ENCODE measurements at places on chromosomes 13 and 19.

- peak; percentile 15 for DNase-seq
These were observed 983 bp downstream of the ITM2B start for GRCh38 chr13:48233889-48234488.

DNA sequence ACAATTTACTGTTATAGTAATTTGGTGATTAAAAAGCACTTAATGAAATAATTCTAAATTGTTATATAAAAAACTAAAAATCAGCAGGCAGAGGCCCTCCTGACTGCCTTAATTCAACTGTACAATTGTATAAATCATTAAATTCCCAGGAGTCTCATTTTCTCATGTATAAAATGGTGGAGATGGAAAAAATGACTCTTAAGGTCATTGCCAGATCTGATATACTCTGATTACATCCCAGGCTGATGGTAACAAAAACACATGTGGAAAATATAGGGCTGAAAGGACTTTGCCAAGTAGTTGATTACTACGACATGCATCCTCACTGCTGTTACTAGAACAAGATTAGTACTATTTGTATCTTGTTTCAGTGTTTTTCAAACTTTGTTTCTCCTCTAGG is 1020.0 kb upstream of the SLC10A2 start:
- DNase-seq = no peak

DNA sequence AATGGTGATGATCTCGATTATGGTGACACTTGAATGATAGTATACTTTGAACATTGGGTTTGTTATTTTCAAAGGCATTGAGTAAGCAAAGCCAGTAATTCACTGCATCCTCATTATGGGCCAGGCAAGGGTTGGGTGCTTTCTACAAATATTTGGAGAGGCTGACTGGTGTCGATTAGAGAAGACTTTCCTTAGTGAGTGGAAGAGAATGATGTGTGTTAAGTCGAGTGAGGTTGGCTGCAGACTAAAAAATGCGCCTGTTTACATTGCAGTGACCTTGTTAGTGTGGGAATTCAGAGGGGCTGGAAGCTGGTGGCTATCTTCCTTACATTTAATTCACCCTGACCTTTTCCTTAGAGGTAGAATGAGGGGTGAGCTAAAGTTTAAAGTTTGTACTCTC is 22.4 kb upstream of the RNF113B start:
- no peak for DNase-seq

DNA sequence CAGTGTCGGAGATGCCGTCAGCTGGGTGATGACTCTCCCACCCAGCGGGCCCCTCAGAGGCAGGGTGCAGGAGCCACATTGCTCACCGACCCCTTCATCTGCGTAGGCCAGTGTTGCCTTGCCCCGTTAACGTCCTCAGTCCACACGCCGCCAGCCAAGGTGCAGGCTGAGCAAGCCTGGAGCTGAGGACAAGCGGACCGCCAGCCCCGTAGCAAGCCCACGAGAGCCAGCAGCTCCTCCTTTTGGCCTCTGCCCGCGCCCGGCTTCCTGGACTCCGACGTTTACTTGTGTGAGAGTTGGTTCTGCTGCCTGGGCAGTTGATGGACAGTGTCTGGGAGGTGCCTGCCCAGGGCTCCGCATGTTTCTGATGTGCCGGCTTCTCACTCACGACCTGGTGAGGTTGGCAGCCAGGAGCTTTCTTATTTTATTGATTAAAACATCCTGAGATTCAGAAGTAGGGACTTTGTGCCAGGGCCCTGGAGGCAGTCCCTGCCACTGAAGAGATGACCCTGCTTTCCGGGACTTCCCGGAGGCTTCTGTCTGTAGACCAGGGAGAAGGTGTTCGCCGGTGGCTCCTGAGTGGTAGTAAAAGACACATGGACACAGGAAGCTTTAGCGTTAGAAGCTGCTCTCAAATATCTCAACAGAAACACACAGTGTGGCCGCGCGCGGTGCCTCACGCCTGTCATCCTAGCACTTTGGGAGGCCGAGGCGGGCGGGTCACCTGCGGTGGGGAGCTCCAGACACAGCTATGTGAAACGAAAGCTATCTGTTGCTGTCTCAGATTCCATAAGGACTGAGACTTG is 5.8 kb downstream of the DAZAP1 start:
- no peak for DNase-seq

GRCh38 chr13:31594056-31594455 is 145.3 kb upstream of the RXFP2 start:
- DNase-seq = no peak

DNA sequence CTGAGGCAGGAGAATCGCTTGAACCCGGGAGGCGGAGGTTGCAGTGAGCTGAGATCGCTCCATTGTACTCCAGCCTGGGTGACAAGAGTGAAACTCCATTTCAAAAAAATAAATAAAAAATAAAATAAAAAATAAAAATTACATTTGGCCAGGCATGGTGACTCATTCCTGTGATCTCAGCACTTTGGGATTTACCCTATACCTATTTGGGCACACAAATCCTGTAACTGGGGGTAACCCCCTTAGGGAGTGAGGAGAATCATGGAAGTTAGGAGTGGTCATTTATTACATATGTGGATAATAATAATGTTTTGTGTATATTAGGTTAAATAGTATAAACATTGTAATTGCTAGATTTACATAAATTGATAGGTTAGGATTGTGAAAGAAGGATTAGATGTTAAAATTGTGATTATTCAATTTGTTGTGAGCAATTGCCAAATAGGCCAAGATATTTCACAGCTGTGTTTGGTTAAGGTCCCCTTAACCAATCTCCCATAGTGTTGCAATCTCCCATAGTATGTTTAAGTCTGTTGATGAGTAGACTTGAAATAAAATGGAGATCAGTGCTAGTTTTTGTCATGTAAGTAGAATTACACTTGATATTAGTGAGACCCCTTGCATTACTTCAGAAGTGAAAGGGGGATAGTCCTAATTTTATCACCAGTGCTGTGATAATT is 30.7 kb downstream of the ZNF844 start:
- DNase-seq = no peak

DNA sequence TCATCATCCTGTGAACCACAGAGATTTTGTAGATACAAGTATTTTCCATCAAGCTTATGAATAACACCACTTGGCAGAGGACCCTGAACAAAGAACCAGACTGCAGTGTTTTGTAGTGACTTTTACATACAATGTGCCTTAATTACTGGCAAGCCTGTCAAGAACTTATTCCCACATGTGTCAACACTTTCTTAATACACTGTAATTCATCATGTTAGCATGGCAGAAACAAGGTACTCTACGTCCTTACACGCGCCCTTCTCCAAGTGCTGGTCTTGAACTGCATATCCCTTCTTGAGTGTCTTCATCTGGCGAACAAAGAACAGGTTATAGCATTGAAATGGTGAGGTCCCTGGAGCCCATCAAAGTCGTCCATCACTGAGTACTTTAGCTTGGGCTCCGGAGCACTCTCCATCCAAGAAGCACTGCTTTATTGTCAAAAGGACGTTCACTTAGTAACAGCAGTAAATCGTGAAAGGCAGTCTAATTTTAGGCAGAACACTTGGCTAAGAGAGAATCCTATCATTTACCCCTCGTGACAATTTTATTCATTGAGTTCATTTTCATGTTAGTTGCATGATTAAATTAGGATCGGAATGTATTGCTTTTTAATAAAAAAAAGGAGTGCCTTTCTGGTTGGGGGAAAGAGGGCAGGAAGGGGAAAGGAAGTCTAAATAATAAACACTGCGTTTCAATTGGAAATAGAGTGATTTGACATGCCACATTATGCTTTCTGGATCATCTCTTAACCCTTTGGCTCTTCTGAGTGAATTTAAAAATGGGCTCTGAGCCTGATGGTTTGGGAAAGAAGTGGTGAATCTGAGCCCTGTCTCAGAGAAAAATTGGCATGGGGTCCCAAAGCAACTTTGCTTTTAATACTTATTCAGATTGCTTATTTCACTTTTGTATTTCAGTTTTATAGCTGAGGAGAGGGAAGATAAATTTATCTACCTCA is 376.1 kb downstream of the DLEU7 start:
- no peak for DNase-seq

GRCh38 chr13:34361560-34361959 is 543.6 kb downstream of the RFC3 start:
- no peak for DNase-seq

- DNase-seq = no peak
These were observed 13.9 kb downstream of the GPX4 start for GRCh38 chr19:1117654-1118053.

DNA sequence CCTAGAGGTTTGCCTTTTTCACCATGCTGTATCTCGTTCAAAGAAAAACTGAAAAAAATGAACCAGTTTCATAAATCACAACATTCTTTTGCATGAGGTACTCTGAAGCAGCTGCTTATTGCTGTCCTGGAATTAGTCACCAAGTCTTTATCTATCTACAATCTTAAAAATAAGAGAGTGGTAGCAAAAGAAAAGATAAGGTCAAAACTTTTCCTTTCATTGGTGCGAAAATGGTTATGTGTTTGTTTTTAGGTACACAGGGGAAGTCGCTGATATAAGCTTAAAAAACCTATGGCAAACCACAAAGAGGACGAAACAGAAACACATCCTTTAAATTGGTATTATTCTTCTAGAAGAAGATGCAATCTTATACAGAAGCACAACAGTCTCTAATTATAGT is 20.7 kb downstream of the OBI1 start:
- no peak for DNase-seq

- DNase-seq = no peak
These were observed 10.6 kb downstream of the CAMSAP3 start for GRCh38 chr19:7606289-7606688.

GRCh38 chr13:102045731-102046130 is 356.1 kb downstream of the FGF14 start:
- DNase-seq = no peak

DNA sequence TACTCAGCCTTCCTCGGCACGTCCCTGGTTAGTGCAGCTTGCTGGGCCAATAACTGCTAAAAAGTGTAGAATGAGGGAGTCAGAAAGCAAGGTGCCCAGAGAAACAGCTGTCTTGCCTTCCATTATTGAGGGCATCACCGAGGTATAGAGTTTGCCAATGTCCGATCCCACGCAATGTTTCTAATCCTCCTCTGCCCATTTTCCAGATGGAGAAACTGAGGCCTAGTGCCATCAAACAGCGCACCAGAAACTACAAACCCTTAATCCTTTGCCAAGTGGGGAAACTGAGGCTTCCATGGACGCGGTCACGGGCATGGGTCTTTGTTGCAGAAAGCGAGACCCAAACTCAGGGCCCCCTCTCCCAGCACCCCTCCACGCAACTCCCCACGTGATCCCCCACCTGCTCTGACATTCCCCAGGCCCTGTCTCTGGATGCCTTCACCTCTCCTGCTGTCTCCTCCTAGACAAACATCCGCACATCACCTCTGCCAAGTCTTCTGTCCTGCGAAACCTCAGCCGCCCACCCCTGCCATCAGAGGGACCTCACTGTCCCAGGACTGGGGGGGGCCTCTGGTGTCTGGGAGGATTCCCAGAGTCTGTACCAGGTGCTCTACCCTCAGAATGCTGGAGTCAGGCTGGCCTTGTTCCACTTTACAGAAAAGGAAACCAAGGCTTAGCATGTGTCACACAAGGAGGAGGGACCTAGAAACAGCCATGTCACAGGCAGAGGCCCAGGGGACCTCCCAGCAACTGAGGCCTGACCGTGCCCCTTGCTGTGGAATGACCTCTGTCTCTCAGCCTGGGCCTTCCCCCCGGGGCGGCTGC is 930 bp upstream of the PDE4C start:
- DNase-seq = no peak

DNA sequence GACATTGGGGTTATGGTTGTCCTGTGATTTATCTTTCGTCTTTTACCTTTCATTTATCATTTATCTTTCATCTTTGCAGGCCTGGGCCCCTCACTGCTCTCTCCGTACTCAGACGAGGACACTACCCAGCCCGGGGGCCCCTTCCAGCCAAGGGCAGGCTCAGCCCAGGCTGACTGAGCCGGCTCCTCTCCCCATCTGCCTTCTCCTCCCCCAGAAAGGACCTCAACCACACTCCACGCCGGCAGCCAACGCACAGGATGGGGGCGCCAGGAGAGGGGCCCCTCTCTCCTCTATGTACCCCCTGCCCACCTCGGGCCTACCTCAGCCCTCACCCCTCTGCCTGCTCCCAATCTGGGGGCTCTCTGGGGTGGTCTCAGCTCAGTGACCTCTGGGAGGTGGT is 7.4 kb upstream of the PPP5C start:
- DNase-seq = no peak

- DNase-seq = no peak
These were observed 6.0 kb downstream of the PROZ start for GRCh38 chr13:113164492-113164891.

DNA sequence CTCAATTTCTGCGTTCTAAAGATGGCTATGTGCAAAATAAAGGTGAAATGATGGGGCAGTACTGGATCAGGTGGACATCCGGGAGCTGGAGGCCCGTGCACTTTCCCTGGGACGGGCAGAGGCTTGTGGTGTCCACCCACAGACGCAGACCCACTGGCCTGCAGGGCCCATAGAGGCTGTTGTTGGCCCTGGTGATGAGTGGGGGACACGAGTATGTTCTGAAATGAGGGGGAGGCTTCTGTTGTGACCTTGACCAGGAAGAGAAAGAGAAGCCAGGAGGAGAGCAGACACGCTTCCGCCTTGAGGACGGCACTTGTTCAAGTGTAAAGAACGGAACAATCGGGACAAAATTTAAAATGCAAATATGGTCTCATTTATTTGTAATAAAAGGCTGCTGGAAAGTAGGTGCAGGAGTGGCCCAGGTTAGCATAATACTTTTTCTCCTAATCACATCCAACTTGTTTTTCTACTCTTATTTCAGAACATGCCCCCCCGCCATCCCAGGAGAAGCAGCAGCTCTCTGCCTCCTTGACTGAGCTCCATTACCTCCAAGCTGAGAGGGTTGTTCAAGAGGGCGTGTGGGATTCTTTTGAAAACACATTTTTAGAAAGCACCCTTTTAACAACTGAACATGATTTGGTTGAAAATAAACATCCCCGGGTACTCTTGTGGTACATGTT is 27.1 kb downstream of the ATP11A start:
- DNase-seq = no peak

DNA sequence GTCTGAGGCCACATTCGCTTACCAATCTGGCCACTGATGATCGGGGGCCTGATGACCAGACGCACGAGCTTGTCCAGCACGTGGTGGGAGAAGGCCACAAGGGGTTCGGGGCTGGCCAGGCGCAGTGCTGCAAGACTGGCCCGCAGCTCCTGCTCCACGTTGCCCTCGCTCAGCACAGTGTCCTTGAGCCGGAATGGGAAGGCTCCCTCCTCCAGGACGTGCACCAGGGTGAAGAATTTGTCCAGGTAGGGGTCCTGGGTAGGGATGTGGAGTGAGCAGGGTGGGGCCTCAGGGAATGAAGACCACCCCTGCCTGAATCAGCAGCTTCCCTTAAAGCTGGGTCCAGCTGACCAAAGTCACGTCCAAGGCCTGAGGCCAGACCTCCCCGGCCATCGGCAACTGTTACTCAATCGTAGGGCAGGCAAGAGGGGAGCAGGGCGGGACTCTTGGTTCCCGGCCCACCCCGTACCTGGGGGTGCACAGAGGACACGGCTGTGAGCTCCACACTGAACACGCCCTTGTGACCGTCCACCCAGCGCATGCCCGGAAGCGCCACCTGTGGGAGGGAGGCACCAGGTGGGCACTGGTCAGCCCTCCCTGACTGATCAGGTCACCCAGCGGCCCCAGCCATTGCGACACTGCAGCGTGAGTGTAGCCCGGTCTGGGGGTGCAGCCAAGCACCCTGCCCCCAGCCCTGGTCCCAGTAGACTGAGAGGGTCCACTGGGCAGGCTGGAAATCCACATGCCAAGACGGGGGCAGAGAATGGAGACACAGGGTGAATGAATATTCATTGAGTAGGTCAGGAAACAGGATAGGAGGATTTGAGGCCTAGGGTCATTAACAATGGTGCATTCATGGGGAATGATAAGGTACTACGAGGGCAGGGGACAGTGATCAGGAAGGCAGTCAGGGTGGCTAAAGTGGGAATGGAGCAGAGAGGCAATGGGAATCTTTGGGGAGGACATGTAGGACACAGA is 2.8 kb upstream of the ANGPTL8 start:
- DNase-seq = no peak
